ENCODE measurements at places on chromosomes 6 and 20.
A peak's percentile ranks its signal among the peaks of the same experiment; 100 is the strongest.

GRCh38 chr20:51767867-51768758 is at the start of gene ATP9A:
Gene ATP9A (minus strand): TSS chr20:51768390. CDS start chr20:51768369, 21 bp downstream.
- DNase-seq: peak; percentile 41

- no peak for DNase-seq
These were observed 22.9 kb downstream of the SPINT4 start for GRCh38 chr20:45745015-45745414.

DNA sequence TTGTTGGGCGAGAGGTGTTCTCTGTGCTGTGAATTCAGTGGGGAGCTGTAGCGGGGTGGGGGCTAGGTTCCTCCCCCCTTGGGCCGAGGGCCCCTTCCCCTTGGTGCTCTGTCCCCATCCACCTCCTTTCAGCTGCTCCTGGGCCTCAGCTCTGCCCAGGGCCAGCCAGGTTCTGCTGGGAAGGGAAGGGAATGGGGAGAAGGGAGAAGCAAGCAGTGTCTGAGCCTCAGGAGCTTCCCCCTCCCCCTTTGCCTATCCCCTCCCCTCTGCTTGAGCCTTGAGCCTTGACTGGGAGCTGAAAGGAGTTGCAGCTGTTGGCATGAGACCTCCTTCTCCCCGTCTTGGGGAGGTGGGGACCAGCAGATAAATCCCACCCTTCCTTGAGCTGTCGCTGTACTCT is 576 bp upstream of the RRP36 start:
- no peak for DNase-seq

DNA sequence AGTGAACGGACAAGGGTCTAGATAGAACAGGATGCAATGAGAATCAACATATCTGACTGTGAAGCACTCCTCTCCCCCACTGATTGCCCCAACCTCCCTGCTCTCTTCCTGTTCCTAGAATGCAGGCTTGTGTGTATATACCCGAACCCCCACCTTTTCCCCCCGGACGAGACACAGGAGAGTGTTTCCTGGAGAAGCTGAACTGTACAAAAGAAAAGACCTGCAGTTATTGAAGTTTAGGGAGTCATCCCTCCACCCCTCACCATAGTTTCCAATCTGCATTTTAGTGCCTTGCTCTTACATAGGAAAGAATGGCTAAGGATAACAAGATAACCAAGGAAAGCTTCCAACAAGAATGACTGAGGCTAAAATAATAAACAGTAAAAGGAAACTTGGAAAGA is 55.5 kb upstream of the PDE10A start:
- no peak for DNase-seq

GRCh38 chr20:35207950-35208611 is 18.4 kb upstream of the MMP24 start:
- DNase-seq: peak; percentile 69

- DNase-seq: no peak
These were observed 33.0 kb downstream of the GHRH start for GRCh38 chr20:37228656-37229055.

- DNase-seq: no peak
These were observed 90.7 kb downstream of the CEP57L1 start for GRCh38 chr6:109186012-109186411.

GRCh38 chr20:54624706-54625390 is 149.5 kb downstream of the DOK5 start:
- DNase-seq: no peak

DNA sequence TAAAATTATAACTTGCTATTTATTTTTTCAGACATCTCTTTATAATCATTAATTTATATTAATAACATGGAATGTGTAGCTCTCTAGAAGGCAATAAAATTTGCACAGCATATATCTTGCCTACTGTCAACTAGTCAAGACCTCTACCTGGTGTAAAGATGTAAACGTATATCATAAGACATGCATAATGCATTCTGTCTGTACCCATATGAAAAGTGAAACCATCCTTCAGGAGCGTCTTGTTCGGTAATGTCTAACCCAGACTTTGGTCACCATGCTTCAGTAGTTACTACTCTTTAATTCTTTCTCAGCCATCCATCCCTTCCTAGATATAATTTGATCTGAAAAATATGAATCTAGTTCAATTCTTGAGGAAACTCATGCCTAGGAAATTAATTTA is 21.0 kb downstream of the CEP43 start:
- DNase-seq: peak; percentile 56

DNA sequence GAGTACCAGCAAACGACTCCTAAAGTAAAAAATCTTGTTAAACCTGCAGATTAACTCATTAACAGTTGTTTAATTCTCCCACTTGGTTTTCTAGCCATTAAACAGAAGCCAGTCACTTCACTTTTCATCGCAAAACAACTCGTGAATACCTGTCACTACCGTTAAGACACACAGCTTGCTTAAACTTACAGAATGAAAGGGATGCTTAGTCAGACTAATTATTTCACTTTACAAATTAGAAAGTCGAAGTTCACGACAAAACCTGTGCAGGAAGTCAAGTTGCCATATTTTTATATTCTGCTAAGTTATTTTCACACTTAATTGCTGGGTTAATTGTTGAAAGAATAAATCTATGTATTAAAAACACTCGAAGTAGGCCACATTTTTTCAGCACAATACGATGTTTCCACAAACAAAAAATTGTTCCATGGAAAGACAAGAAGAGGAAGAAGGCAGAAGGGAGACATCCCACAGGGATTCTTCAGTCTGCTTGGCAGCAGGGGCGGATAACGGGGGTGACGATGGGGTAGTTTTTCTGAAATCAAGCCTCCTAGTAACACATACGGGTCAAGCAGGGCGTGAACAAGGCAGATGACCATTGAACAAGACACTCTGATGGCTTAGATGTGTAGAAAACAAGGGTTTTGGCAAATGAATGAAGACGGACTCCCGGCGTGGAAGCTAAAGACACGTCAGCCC is 933 bp downstream of the SSR1 start:
- peak; percentile 20 for DNase-seq

DNA sequence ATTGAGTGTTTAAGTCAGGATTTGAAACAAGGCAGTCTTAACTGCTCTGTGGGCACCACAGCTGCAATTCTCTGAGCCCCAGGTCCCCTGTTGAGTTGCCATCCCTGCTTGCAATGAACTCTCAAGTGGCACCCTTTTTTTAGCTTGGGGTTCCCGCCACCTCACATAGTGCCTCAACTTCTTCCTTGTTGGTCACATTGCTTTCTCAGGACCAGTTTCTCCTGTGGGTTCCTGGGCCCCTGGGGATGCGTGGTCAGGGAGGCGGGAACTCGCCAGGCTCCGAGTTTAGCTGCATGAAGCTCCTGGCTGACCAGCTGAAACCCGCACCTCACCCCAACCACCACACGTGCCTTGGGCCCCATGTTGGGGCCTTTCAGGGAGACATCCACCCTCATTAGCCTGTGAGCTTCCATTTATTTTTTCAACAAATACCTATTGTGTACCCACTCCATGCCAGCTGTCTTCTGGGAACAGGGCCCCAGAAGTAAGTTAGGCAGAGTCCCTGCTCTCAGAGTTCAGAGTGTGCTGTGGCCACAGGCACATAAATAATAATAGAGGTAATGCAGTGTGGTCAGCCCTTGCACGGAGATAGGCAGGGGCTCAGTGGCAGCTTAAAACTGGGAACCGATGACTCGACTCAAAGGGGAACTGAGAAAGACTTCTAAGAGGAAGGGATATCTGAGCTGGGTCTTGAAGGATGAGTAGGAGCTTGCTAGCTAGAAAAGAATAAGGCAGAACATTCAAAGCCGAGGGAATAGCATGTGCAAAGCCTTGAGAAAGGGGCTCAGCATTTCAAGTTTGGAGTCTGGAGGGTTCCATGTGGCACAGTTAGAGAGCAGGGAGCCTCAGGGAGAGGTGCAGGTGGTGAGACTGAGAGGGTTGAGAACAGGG is 33.9 kb upstream of the FAM83D start:
- DNase-seq: peak; percentile 71

DNA sequence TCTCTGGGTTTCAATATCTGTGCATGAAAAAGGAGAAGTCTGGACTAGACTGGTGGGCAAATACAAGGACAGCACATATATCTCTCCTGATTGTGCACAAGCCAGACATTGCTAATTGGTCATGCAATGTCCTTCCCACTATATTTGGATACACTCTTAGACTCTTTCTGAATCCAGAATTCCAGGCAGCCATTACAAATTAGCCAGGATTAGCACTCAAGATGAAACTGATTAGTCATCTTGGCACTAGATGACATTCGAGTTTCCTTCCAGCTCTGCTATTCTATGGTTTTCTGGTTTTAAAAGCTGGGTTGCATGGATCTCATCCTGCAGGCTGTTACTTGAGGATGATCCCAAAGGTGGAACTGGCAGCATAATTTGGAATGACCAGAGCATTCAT is 73.2 kb downstream of the SCP2D1 start:
- DNase-seq: no peak

DNA sequence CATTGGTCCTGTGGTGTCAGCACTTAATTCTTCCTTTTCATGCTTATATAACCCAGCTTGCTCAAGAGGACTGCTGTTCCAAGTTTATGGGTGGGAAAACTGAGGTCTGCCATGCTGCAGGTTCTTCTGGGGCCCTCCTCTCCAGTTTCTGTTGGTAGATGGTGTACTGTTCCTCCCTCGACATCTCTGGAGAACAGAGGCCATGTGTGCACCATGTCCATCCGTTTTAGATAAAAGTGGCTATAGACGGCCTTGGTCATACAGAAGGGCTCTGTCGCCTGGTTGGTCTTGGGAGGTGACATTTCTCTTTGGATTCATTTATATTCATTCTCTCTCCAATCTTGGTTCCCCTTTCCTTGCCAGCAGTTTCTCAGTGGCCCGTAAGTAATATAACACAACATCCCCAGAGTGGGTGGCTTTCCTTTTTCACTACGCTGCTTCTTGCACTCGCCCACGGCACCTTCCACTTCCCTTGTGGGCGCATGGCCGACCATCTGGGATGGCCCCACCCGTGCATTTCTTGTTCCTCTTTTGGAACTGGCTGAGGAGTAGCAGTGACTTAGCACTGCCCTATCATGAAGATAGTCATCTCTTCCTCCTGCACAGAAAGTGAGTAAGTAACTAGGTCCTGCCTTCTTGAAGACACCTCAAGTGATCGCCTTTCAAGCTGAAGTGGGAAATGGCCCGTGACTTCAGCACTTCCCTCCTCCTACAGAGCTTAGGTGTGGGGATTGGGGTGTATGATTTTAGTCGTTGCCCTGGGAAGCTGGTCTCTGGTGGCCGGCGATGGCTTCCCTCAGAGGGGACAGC is 94.2 kb downstream of the RREB1 start:
- peak; percentile 81 for DNase-seq

- DNase-seq: no peak
These were observed 34.3 kb downstream of the HLA-DMB start for GRCh38 chr6:32906539-32906938.

- DNase-seq: peak; percentile 65
These were observed 7.8 kb downstream of the KCNG1 start for GRCh38 chr20:51014797-51015722.

- no peak for DNase-seq
These were observed 85.4 kb upstream of the GTSF1L start for GRCh38 chr20:43812216-43812615.

DNA sequence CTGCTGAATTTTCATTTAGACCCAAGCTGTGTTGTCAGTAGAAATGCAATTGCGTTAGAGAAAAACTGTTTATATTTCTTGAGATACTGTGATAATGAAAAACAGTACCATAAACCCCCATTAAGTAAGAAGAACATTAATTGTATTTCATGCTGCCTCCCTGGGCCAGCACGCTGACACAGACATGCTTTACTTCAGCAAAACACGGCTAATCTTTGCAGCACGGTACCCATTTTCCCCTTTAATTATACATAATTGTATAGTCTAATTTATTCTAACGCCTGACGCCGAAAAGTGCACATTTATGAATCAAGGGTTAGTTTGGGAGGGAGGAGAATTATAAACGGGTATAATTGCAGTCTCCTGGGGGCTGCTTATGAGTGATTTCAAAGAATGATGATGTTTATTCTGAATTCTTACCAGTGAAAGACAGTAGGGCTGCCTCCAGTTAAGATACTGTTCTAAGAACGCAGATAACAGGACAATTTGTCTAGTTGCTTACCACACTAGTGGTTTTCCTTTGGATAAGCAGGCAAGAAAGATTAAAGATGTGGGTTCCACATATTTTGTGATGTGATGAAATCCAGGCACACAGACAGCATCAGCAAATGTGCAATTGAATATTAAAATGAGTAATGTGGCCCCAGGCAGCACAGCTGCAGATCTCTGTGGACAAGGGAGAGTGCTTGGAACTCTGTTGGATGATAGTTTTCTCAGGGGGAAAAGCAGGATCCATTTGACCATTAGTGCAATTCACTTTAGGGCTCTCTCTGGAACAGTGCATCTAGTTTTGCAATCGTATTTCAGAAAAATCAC is 4.7 kb upstream of the SULF2 start:
- DNase-seq: no peak

DNA sequence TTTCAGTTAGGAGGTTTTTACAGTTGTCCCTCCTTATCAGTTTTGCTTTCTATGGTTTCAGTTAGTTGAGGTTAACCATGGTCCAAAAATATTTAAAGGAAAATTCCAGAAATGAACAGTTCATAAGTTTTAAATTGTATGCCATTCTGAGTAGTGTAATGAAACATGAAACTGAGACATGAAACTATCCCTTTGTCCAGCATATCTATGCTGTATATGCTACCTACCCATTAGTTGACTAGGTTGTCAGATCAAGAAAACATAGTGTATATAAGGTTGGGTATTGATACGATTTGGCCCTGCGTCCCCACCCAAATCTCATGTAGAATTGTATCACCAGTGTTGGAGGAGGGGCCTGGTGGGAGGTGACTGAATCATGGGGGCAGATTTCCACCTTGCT is 39.1 kb downstream of the VGLL2 start:
- no peak for DNase-seq

GRCh38 chr6:167827583-167828324 is 1.0 kb downstream of the AFDN start:
- DNase-seq: peak; percentile 72

DNA sequence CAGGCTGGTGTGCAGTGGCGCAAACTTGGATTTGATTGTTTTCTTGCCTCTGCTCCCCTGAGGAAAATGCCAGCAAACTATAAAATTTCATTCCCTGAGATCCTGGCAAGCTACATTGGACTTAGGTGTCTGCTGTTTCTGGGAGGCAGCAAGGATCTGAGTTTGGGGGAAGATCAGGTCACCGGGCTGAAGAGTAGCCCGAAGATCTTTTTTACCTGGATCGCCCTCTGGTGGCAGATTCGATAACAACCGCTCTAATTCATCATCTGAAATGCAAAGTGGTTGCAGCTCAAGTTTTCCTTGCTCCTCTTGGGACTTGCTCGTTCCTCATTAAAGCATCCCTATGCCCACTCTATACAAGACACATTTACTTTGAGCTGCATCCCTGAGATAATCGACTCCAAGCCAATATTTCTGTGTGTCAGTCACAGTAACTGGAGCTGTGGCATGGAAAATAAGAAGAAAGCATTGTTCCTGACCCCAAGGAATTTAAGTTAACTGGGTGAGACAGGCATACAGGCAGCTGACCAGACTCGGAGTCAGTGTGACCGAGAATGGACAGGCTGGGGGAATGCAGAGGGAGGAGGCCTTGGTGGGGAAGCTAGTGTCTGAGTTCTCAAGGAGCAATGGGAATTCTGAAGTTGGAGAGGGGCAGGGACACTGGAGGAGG is 131.8 kb upstream of the PROKR2 start:
- peak; percentile 77 for DNase-seq
